ENCODE measurements at places on chromosomes 2 and 18.

- DNase-seq, result no peak
Observed at GRCh38 chr2:204454672-204455380, 90.4 kb upstream of the PARD3B start.

DNA sequence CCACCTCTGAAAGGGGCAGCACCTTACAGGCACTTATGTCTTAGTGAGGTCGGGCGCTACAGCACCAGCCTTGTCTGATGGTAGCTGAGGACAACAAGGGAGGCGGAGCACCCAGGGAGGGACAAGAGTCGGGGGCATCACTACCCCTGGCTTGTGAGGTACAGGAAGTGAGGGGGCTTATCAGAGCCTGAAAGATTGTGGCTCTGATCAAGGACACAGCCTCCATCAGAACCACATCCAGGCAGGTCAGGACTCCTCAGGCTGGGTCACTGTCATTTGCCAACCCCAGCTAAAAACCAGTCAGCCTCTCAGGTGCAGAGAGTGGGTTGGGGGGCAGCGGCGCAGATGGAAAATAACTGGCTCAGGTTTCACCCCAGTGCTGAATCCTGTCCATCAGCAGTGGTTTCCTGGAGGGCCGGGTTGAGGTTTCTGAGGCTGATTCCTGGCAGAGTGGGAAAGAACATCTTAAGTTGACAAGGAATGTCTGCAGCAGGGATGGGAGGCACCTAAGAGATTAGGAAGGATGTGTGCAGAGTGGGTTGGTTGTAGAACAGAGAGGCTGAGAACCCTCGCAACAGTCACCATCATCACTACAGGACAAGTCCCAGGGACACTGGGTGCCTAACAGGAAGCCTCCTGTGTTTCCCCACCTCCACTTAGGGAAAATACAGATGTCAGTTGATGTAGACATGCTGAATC lies 45.3 kb downstream of the FBLN7 start:
- DNase-seq, result no peak

DNA sequence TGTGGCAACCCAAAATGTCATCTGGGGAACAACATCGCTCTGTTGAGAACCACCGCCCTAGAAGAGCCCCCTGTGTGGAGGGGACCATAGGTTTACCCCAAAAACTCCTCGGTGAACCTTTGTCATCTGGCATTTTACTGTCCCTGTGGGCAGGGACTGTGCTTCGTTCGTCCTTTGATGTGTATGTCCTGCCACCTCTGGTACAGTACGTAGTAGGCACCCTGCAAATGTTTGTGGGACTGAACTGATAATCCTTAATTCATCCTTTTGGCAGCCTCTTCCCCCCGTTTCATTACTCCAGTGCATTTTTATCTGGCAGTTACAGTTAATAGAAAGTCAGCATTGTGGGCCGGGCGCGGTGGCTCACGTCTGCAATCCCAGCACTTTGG lies 728 bp downstream of the NAPG start:
- no peak for DNase-seq

- DNase-seq, result no peak
Observed at GRCh38 chr2:71608441-71608840, 155.1 kb downstream of the DYSF start.

DNA sequence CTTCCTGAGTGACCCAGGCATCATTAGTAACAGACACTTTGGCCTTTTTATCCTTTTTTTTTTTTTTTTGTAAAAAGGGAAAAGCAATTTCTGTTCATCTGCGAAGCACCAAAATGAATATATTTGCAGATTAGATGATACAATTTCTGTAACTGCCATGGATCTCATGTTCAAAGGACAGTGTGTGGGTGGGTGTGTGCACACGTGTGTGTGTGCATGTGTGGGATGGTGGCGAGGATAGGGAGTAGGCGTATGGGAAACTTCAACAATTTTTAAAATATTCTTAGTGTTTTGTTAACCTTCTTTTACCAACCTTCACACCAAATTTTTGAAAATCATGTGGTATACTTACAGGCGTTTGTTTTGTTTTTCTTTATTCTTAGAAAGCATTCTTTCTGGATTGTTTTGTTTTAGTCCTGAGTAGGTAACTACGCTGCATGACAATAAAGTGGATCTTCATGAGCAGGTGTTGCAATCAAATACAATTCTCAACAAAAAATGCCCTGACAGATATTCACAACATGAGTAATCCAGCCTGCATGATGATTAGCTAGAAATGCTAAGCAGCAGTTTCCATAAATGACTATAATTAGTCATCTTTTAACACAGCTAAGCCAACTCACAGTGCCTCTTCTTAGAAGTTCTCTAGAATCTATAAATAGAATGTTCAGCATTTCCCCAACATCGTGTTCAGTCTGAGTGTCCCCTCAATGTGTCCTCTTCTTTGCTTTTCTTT lies 53.5 kb upstream of the RMDN2 start:
- no peak for DNase-seq

GRCh38 chr18:28669165-28669564 lies 492.2 kb upstream of the CDH2 start:
- no peak for DNase-seq

DNA sequence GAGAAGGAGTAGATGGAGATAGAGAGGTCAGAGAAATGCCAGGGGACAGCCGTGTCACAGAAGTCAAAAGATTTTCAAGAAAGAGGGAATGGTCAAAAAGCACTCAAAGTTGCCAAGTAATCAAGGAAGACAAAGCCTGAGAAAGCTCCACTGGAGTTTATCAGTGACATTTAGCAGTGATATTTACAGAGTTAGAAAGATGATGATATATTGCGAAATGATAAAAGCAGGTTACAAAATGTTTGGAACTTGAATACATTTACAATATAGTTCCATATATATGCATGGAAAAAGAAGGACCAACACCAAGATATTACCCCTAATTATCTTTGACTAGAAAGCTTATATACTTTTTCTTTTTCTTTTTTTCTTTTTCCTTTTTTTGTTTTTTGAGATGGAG lies 20.4 kb downstream of the ZNF2 start:
- DNase-seq, result no peak

- no peak for DNase-seq
Observed at GRCh38 chr2:159298967-159299366, 12.5 kb upstream of the WDSUB1 start.

DNA sequence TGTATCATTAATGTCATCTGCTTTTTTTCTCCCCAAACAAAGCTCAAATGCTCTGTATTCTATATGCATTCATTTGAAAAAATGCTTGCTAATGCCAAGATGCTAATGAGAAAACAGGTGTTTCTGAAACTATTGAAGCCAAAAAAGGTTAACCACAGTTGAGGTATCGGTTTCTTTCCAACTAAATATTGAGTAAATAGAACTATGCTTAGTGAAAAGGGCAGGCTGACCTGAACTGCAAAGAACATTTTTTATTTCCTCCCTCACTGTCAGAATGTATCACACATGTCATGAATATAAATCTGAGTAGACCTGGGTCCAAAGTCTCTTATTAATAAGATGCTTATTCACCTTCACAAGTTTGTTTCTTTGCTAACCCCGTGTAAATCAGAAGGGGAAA lies 866.6 kb downstream of the CPS1 start:
- no peak for DNase-seq

DNA sequence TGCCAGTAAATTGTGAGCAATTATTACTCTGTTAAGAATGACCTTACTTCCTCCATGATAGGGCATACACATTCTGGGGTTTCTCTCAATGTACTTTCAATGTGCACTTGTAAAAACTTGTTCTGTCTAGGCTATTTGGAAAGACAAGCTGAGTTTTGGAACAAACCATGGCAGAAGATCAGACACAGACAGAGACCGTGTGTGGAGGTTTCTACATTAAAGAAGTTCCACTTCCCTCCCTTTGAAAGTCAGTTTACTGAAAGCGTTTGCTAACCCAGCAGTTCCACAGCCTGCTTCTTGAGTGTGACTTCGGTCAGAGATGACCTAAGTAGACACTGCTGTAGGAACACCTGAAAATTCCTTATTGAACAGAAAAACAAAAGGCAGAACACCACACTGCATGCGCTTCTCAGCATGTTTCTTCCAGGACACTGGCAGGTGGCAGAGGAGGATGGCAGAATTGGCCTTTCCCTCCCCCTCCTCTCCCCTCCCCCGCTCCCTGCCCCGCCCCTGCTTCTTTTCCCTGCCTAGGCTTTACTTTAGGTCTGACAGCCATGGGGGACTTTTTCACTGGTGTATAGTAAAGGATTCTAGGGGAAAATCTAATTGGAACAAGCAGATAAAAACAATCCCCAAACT lies 109.8 kb downstream of the NOL10 start:
- DNase-seq, result no peak

DNA sequence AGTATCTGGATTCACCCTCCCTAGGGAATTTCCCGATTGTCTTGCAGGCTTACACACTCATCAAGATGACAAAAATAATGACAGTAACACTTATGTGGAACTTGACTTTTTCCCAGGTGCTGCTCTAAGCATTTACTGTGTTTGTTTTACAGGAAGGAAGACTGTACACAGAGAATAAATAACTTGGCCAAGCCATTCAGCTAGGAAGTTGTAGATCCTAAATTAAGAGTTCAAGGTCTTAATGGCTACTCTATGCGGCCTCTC lies 549 bp upstream of the DPP4 start:
- no peak for DNase-seq

GRCh38 chr2:162974771-162975170 lies 136.2 kb upstream of the KCNH7 start:
- peak; percentile 81 for DNase-seq

DNA sequence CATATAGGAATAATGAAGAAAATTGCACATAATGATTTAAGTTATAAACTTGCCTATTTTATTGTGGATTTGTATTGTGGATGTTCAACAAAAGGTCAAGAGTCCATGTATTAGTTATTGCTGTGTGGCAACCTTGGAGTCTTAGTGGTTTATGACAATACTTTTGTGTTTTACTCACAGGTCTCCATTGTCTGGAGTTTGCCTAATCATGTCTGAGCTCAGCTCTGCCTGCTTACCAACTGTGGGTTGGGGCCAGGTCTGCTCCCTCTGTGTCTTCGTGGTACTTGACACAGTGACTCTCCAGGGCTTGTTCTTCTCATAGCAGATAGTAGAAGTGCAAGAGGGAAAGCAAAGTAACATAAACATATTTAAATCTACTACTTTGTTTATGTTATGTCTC lies 382.5 kb downstream of the CBLN2 start:
- no peak for DNase-seq

GRCh38 chr2:85601771-85602475 lies 575 bp downstream of the TMEM150A start:
- DNase-seq, result no peak

DNA sequence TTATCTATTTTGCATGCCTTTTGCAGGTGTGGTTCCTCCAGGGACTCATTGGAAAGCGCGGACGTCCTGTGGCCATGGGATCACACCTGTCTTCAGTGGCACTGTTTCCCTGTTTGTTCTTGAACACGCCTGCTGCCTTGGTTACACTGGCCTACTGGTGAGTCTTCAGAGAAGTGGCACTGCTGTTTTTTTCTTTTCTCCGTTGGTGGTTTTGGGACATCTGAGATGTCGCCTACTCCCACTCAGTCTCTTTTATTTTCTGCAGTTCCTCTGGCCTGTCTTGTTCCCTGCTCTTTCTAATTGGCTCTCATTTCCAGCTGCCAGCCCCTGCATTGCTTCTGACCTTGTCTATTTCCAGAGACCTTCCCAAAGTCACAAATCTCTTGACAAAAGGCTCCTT lies 35.7 kb upstream of the POU3F3 start:
- DNase-seq, result no peak

DNA sequence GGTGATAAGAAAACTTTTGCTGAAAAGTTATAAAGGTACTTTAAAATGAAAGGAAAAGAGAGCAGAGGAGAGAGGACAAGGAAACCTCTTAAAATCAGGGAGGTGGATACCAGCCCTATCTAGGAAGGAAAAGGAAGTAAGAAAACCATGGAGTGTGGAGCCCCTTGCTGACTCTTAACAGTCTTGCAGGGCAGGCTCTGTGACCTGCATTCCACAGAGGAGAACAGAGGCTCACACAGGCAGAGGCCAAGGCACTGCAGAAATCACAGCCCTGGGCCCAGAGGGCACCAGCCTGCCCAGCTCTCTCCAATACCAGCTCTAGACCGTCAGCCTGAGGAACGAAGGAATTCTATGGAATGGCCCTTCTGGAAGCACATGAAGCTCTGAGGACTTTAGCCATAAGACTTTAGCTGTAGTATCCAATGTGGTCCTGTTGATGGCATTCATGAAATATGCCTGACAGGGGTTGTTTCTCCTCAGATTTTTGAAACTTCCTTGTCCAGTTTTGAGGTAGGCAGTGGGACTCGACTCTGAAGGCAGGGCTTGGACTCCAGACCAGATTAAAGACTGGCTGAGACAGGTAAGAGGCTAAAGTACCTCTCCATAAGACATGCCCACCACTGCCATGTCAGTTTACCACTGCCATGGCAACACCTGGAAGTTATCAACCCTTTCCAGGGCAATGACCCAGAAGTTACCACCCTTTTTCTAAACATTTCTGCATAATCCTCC lies 216.3 kb downstream of the ANAPC1 start:
- DNase-seq, result no peak

DNA sequence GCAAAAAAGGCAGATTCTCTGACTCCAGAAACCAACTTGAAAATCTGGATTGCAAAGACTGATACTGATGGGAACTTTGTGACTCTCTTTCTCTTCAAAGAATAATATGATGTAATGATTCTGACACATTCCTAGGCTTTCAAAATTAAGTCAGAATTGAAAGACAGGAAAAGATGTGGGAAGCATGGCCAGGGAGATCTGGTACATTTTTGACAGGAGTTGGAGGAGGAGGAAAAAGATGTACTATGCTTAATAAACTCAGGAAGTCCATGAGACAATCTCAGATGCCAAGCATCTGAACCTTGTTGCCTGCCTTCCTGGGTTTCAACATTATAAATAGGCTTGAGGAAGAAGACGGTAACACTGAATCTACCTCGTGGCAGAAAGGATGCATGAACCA lies 34.2 kb downstream of the KLF7 start:
- DNase-seq, result no peak

- DNase-seq, result no peak
Observed at GRCh38 chr2:179184610-179185009, 80.0 kb downstream of the SESTD1 start.

DNA sequence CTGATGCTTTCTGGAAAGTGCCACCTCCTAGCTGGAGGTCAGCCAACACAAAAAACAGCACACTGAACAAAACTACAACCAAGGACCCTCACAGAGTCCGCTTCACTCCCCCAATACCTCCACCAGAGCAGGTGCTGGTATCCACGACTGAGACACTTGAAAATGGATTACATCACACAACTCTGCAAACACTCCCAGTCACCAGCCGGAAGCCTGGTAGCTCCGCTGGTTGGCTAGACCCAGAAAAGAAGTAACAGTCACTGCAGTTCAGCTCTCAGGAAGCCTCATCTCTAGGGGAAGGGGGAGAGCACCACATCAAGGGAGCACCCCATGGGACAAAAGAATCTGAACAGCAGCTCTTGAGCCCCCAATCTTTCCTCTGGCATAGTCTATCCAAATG lies 175.4 kb downstream of the LCLAT1 start:
- no peak for DNase-seq

DNA sequence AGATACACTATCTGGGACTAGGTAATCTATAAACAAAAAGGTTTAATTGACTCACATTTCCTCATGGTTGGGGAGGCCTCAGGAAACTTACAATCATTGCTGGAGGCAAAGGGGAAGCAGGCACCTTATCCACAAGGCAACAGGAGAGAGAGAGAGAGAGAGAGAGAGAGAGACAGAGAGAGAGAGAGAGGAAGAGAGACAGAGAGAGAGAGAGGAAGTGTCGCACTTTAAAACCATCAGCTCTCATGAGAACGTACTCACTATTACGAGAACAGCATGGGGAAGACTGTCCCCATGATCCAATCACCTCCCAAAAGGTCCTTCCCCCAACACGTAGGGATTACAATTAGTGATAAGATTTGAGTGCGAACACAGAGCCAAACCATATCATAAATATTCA lies 253.5 kb upstream of the TRIB2 start:
- DNase-seq, result no peak

GRCh38 chr2:226524381-226524843 lies 275.2 kb downstream of the IRS1 start:
- DNase-seq, result no peak

All from NCI-H446 (cell line).